ENCODE measurements at places on chromosomes 1 and 21.

DNA sequence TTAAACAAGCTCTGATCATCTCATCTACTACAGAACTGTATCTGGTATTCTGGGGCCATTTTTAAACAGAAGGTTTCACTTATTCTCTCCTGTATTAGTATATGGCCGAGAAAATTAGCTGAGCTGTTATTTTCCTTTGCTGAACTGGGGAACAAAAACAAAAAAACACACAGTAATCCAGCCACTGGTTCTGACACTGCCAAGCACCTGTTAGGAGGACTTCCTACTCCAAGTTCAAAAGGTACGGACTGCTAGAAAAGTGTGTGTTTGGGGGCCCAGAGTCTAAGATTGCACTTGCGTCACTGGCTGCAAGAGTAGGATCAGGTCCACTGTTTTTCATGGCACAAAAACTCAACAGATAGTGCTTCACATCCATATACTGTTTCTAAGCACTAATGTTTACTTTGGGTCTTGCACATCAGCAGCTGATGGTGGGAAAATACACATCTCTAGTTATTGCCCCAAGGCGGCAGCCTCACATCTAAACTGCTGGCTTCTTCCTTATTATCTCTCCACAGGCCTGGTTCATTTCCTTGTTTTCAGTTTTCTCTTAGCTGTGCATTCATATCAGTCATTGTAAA lies 226.1 kb downstream of the FGGY start:
- DNase-seq = no peak

- no peak for DNase-seq
Observed at GRCh38 chr1:21685946-21686678, 17.0 kb upstream of the RAP1GAP start.

GRCh38 chr1:119631086-119631432 lies 17.0 kb downstream of the ZNF697 start:
- peak; percentile 40 for DNase-seq

- DNase-seq = no peak
Observed at GRCh38 chr1:164188497-164188896, 370.5 kb upstream of the PBX1 start.

DNA sequence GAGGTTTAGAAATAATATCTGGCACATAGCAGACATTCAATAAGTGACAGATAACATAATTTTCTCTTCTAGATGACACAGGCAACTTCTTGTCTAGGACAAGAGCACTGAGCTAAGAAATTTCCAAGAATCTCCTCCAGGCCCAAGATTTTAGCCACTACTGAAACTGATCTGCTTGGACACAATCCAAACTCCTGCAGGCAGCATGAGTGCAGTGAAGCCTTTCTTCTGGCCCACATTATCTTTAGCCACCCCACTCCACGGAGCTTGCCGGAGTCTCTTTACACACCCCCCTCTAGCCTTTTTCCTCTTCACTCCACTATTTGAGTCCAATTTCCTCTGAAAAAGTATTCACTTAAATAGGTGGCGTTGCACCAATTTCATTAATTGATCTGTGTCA lies 142.9 kb upstream of the DUSP10 start:
- DNase-seq = no peak

- peak; percentile 82 for DNase-seq
Observed at GRCh38 chr1:227318016-227318852, at the start of gene CDC42BPA. Gene CDC42BPA (minus strand): TSS chr1:227318492. CDS start chr1:227317182, 1,310 bp downstream.

GRCh38 chr1:9331016-9331415 lies 38.3 kb downstream of the SPSB1 start:
- DNase-seq = no peak

GRCh38 chr1:110760321-110760720 lies 85.6 kb upstream of the KCNA3 start:
- DNase-seq = no peak

DNA sequence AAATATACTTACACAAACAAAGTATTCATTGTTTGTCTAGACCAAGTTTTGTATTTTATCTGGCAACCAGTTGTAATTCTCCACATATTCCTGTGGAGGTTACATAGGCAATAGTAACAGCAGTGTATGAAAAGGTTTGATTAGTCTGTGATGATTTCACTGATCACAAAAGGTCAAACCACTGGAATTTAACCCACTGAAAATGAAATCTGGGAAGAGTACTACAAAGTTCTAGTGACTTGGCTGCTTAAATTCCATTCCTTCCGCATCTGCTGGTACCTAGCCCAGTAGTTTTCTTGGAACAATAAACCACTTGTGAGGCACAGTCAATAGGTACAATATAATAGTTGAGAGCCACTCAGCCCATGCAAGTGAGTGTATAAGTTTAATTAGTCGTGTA lies 205.4 kb downstream of the NFIA start:
- DNase-seq = no peak

Measured in cerebellar cortex (tissue), 1 donor.